ENCODE measurements at places on chromosomes 16 and 17.
A peak's percentile ranks its signal among the peaks of the same experiment; 100 is the strongest.

- no peak for DNase-seq
These were observed 10.7 kb downstream of the NLK start for GRCh38 chr17:28053044-28053670.

- no peak for DNase-seq
These were observed 30.4 kb downstream of the CACNG1 start for GRCh38 chr17:67074781-67075180.

DNA sequence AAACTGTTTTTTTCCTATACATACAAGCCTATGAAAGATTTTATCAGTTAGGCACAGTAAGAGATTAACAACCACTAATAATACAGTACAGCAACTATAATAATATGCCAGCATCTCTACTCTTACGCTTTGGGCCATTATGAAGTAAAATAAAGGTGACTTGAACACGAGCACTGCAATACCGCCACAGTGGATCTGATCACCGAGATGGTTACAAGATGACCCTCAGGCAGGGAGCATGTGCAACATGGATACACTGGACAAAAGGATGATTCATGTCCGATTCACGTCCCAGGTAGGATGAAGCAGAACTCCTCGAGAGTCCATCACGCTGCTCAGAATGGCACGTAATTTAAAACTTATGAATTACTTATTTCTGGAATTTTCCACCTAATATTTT lies 10.5 kb downstream of the PELP1 start:
- DNase-seq: no peak

GRCh38 chr17:83155128-83156121 lies 76.0 kb downstream of the METRNL start:
- DNase-seq: no peak

- no peak for DNase-seq
These were observed 9.6 kb downstream of the EMC6 start for GRCh38 chr17:3678095-3678820.

DNA sequence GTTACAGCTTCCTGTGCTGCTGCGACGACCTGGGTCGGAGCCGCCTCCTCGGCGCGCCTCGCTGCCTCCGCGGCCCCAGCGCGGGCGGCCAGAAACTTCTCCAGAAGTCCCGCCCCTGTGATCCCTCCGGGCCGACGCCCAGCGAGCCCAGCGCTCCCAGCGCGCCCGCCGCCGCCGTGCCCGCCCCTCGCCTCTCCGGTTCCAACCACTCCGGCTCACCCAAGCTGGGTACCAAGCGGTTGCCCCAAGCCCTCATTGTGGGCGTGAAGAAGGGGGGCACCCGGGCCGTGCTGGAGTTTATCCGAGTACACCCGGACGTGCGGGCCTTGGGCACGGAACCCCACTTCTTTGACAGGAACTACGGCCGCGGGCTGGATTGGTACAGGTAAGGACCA lies 746 bp downstream of the HS3ST2 start:
- no peak for DNase-seq

DNA sequence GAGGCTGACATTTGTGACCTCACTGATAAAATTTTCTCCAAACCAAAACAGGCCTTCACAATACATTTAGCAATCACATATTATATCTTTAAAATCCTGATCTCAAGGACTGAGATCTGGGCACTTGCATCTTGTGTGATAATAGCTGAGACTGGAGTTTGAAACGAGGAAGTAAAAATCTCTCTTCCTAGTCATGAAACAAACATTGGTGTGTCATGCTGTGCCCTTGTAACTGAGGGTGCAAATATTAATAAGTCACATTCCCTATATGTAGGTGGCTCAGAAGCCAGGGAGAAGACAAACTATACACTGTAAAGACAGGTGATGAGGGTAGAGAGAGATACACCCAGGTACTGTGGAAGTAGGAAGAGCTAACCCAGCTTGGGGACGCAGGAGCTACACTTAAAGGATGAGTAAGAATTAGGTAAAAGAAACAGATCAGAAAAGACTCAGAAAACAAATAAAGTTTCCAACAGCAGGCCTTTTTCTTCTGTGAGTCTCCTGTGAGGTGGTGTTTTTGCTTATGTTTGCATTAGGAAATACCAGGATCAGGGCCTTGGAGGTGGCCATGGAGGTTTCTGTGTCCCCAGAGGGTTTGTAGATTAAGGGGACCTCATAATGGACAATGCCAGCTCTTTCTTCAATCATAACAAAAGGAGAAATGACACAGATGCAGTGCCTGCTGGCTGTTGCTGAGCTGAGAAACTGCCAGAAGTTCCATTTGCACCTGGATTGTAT lies 335.7 kb downstream of the GRIN2A start:
- DNase-seq: no peak

GRCh38 chr17:51493206-51493605 lies 232.9 kb downstream of the UTP18 start:
- DNase-seq: no peak

DNA sequence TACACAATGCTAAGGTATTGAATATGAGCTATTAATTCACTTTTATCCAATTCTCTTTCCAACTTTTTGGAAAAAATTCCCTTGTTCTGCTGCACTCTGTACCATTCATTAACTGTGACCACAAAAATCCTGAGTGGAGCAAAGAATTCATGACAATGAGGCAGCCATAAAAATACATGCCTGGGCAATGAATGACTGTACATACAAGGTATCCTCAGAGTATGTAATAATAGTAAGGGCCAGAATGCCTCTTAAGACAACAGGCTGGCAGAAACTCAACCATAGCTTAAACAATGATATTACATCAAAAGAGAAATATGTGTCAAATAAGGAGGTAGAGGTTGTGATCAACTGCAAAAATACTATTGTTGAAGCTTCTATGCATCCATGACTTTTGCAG lies 74.7 kb upstream of the CA10 start:
- no peak for DNase-seq

GRCh38 chr17:35185849-35186248 lies 8.3 kb downstream of the SLC35G3 start:
- DNase-seq: no peak

GRCh38 chr17:81553616-81554181 lies 1.5 kb upstream of the FAAP100 start:
- DNase-seq: no peak

GRCh38 chr16:67165121-67166078 lies 855 bp downstream of the HSF4 start:
- DNase-seq: no peak

- no peak for DNase-seq
These were observed 34.6 kb downstream of the CYTH1 start for GRCh38 chr17:78747488-78747887.

GRCh38 chr17:19708431-19709175 lies 7.8 kb downstream of the SLC47A2 start:
- DNase-seq: no peak

- DNase-seq: no peak
These were observed 26.3 kb downstream of the MARCHF10 start for GRCh38 chr17:62781831-62782251.

DNA sequence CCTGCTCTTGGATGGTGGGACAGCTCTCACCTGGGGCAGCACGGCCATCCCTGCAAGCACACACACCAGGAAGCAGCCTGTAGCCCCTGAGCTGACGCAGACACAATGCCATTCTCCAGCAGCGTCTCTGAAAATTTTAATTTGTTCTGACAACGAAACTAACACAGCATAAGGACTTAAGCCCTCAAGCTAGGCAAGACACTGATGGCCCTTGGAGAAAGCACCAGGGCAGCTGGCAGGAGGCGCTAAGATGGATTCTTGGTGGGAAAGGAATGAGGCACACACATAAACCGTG lies 2.7 kb upstream of the LIMD2 start:
- DNase-seq: no peak

- DNase-seq: no peak
These were observed 11.3 kb downstream of the TMC6 start for GRCh38 chr17:78117027-78117981.

GRCh38 chr17:49454050-49454449 lies 39.4 kb upstream of the PHB1 start:
- no peak for DNase-seq

GRCh38 chr17:50027881-50028735 lies 27.8 kb upstream of the ITGA3 start:
- no peak for DNase-seq

GRCh38 chr16:86565644-86566511 lies 751 bp upstream of the FOXC2 start:
- DNase-seq: no peak

DNA sequence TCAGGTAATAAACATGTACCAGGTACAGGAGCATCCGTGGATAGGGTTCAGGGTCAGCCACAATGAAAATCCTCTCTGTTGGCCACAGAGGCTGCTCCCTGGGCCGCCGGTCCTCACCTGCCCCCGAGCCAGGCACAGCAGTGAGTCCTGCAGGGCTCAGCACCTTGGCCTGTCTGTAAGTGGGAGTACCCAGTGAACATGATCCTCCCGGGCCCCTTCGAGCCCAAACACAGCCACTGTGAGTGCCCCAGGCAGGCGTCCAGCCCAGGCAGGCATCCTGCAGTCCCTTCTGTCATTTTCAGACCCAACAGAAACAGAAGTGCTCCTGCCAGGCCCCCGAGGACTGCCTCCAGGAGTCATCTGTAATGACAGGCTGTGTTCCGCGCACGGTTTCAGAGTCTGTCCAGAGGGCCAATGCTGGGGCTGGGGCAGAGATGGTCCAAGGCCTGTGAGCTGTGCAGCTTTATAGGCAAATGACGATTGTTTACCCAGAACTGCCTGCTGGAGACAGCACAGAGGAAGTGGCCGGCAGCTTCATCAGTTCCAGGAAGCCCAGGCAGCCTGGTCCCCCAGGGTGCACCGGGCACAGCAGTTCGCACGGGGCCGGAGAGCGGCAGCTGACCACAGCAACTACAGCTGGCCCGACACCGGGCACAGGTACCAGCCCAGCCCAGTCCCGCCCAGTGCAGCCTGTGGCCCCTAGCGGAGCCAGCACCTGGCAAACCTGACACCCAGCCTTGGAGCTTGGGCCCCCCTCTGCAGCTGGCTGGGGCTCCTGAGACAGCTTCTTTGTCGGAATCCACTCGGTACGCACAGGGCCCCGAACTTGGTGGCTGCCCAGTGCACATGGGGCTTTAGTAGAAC lies 13.2 kb downstream of the SLC7A5 start:
- DNase-seq: no peak

DNA sequence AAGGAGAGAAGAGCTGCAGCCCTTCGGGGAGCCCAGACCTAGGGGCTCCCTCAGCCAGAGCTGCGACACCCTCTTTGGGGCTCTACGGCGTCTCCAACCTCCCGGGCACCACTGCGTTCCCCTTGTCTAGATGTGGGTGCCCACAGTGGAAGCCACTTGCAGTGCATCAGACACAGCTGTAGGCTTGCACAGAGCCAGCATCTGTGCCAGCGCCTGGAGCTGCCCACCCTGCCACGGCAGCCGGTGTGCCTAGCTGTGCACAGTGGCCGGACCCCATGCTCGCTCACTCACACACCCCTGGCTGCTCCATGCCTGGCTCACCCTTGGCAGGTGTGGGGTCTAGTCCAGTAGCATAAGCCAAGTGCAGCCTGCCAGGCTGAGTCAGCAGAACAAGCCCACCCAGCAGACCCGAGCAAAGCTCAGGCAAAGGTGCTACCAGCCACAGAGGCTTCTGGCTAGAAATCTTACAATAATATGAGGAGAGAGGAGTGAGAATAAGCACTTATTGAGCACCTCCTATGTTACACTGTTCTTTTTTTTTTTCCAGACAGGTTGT lies 12.9 kb upstream of the KDM8 start:
- no peak for DNase-seq

GRCh38 chr17:19244781-19245180 lies 7.6 kb downstream of the EPN2 start:
- DNase-seq: no peak

- peak; percentile 49 for DNase-seq
These were observed 43.5 kb downstream of the TBX21 start for GRCh38 chr17:47776330-47777197.
